ENCODE measurements at places on chromosomes 7 and 10.

- DNase-seq, result no peak
Observed at GRCh38 chr10:88467835-88468485, 115.2 kb downstream of the RNLS start.

GRCh38 chr7:50449881-50450589, at the start of gene FIGNL1:
TSS of gene FIGNL1 (minus strand) at chr7:50450350. CDS start at chr7:50447287, 3,063 bp downstream.
- DNase-seq, result peak; percentile 44

- DNase-seq, result no peak
Observed at GRCh38 chr10:53370347-53370746, 597.8 kb upstream of the MBL2 start.

GRCh38 chr10:86553213-86553612, 31.6 kb upstream of the WAPL start:
- DNase-seq, result no peak

DNA sequence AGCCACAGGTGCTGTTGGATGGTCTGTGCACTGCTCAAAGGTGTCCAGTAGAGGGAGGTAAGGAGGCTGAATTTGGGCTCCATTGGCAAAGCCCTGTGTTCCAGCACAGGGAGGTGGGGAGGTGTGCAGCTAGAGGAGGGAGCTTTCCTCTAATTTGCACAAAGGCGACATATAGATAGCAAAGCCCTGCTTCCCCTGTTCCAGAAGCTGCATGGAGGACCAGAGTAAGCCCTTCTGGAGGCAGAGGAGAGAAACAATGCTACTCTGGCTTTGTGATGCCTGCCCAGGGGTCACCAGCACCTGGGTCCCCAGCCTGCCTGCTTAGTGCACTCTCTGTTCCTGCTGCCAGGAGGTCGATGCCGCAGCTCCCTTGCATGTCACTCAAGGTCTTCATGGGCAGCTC, 3.4 kb upstream of the ARHGAP22 start:
- peak; percentile 8 for DNase-seq

Data from NCI-H1694 (cell line).